Stimulated activated CD8-positive, alpha-beta memory T cell treated with anti-CD3 and anti-CD28 coated beads, Interleukin-7, amount 100 ng/mL, for 48 hours (primary cell): ENCODE measurements at places on chromosomes 16 and 17.
A peak's percentile ranks its signal among the peaks of the same experiment; 100 is the strongest.

- DNase-seq, result no peak
These were observed 61.5 kb downstream of the SLC39A11 start for GRCh38 chr17:73030995-73031394.

GRCh38 chr16:46606231-46606630 lies 14.9 kb downstream of the SHCBP1 start:
- no peak for DNase-seq

GRCh38 chr16:28977703-28978662 lies 3.4 kb downstream of the SPNS1 start:
- no peak for DNase-seq

- DNase-seq, result no peak
These were observed 72.6 kb upstream of the CNEP1R1 start for GRCh38 chr16:49952386-49952785.

GRCh38 chr17:1087381-1088241 lies 90.7 kb downstream of the TIMM22 start:
- DNase-seq, result no peak

GRCh38 chr17:40283662-40284061 lies 4.0 kb upstream of the CDC6 start:
- no peak for DNase-seq

- no peak for DNase-seq
These were observed 603.8 kb upstream of the CA10 start for GRCh38 chr17:52762147-52762793.

- no peak for DNase-seq
These were observed 10.2 kb downstream of the PIK3R5 start for GRCh38 chr17:8955021-8955959.

GRCh38 chr16:75593825-75594820 lies 27.9 kb downstream of the GABARAPL2 start:
- DNase-seq, result no peak

GRCh38 chr16:66925322-66925840 lies at the start of gene RRAD:
Gene RRAD (minus strand): TSS chr16:66925535. CDS start chr16:66925179, 356 bp downstream.
- DNase-seq, result no peak

- no peak for DNase-seq
These were observed 181.8 kb downstream of the C16orf95 start for GRCh38 chr16:87135246-87136030.

- no peak for DNase-seq
These were observed 637 bp downstream of the PLCG2 start for GRCh38 chr16:81779536-81780320.

DNA sequence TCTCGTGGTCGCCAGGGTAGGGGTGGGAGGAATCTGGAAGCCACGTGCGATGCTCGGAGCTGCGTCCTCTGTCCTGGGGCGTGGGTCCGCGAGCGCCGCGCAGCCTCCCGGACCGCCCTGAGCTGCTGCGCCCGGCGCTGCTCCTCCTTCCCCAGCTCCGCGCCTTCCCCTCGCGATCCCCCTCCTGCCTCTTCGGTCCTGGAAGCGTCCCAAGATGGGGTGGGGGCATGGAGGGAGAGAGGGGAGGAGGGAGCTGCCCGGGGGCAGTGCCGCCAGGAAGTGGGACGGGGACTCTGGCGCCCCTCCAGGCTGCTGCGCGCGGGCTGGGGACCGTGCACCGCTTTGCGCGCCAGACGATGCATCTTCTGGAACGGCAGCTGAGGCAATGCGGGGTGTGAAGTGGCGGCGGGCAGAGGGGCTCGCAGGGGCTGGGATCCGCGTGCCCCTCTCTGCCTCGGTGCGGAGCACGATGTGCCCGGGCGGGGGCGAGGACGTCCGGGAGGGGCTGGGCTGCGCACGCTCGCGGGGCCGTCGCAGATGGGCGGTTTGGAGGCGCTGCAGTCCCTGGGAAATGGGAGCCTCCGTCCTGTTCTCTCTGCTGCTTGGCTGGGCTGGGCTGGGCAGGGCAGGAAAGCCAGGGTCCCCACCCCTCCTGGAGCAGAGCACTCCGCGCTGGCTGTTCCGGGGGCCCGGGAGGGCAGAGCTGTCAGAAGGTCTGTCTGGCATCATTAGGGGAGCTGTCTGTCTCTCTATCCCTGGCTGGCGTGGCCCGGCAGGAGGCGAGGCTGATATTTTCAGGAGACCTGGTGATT lies 388.0 kb downstream of the SEC14L1 start:
- no peak for DNase-seq

DNA sequence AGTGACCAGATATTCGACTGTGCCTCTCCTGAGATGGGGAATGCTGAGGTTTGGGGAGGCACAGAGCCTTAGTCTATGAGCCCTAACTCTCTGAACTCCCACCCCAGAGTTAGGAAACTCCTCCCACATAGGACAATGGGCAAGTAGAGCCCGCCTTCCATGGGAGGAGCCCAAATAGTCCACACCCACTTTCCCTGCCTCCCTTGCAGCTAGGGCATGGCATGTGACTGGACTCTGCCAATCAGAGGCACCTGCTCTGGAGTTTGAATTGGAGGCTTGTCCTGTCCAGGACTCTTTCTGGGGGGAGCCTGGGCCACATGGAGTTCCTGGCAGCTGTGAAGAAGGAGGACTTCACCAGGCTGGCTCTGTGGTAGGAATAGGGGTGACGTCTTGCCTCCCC lies 48.4 kb downstream of the SOCS1 start:
- no peak for DNase-seq

DNA sequence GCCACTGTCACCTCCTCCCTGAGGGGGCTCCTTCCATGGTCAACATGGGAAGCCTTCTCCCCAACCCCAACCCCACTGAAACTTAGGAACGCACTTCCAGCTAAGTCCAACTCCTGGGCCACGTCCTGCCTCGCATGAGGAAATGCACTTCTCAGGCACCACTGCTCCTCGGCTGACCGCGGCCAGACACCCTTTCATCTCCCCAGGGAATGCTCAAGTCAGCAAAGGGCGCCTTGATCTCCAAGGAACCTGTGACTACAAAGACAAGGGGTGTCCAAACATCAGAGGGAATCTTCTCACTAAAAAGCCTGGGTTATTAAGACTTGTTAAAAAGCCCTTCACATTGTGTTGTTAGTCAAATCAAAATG lies 124.9 kb upstream of the HSBP1 start:
- no peak for DNase-seq

DNA sequence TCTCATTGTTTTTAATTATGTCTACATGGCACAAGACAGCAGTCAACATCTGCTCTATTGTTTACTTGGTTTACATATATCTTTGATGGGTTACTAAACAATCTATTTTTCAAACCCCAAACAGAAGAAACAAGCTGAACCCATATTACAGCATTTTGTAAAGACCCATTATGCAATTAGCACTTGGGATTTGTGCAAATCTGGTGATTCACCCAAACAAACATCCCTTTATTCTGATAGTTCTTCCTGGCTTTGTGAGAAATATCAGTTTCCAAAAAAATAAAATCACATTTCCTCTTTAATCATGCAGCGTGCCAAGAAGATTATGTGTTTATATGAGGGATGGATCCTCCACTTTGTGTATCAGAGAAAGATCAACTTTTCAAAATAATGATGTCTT lies 16.8 kb upstream of the RBFOX1 start:
- DNase-seq, result no peak

DNA sequence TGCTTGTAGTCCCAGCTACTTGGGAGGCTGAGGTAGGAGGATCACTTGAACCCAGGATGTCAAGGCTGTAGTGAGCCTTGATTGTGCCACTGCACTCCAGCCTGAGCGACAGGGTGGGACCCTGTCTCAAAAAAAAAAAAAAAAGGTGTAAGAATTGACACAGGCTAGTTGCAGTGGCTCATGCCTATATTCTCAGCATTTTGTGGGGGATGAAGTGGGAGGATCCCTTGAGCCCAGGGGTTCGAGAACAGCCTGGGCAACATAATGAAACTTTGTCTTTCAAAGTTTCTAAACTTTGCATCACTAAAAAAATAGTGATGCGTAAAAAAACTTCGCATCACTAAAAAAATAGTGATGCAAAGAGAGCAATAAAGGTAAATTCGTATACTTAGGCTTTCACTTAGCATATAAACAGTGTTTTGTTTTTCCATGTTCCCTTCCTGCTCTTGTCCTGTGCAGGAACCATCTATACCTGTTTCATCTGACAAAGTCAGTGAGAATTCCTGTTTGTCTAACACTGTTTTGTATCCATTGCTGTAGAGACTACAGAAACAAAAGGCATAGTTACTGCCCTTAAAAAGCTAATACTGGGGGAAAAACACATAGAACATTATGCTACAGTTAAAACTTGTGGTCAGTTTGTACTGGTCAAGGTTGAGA lies 32.1 kb downstream of the CTCF start:
- DNase-seq, result no peak

- peak; percentile 18 for DNase-seq
These were observed 32.5 kb downstream of the MARF1 start for GRCh38 chr16:15610369-15610871.

GRCh38 chr17:78232859-78233173 lies 1.4 kb downstream of the TMEM235 start:
- no peak for DNase-seq

DNA sequence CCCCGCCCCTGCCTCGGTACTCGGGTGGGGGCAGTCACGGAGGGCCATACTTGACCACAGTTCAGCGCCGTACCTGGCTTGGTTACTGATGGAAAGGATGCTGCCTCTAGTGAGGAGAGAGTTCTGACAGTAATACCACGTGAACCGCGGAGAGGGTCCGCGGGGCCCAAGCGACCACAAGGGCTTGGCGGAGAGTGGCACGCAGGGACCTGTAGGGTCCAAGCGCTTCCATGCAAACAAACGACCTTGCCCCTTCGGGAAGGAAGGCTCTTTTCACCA lies 9.2 kb downstream of the KDM6B start:
- no peak for DNase-seq

GRCh38 chr16:84614968-84615813 lies 2.7 kb downstream of the COTL1 start:
- DNase-seq, result no peak

DNA sequence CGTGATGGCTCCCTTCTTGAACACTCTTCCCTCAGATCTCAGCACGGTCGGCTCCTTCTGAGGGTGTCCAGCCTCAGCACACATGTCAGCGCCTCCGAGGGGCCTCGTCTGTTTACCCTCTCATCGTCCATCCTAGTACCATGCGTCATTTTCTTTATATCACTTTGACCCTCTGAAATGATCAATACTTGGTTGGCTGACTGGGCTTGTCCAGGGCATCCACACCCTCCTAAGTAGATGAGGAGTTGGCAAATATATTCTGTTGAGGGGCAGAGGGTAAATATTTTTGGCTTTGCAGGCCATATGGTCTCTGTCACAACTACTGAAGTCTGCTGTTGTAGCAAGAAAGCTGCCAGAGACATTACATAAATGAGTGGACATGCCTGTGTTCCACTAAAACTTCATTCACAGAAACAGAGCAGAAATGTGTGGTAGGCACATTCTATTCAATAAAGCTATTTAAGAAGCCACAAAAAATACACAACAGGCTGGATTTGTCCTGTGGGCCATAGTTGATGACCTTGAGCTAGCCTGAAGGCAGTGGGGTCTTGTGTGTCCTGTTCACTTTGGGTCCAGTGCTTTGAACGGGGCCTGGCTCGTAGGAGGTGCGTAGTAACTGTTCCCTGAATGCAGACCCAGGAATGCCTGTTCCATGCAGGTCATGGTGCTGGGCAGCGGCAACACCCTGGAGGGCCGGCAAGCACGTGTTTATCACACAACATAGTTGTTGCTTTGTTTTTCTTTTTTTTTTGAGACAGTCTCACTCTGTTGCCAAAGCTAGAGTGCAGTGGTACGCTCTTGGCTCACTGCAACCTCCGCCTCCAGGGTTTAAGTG lies 185.8 kb downstream of the SNX29 start:
- no peak for DNase-seq

GRCh38 chr16:80735846-80736245 lies 68.6 kb downstream of the CDYL2 start:
- no peak for DNase-seq

DNA sequence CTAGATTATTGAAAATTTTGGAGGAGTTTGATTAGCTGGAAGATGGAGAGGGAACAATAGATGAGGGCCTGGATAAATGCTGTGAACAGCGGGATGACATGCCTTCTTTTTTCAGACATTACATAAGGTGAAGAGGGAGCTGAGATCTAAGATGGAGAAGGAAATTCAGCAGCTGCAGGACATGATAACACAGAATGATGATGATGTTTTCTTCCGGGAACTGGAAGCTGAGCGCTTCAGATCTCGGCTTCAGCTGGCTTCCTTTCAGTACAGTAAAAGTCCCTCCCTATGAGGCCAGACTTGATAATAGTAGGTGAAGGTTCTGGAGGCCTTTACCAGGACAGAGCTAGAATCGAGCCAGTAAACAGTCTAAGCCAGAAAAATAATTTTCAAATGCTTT lies 30.7 kb downstream of the CEP95 start:
- no peak for DNase-seq

GRCh38 chr16:13402601-13403000 lies 501.2 kb downstream of the SHISA9 start:
- no peak for DNase-seq

- no peak for DNase-seq
These were observed 5.6 kb downstream of the RCVRN start for GRCh38 chr17:9899280-9900043.

GRCh38 chr17:61179380-61179806 lies 220.2 kb upstream of the TBX2 start:
- no peak for DNase-seq

- DNase-seq, result no peak
These were observed 183.9 kb downstream of the PARN start for GRCh38 chr16:14445937-14446715.

DNA sequence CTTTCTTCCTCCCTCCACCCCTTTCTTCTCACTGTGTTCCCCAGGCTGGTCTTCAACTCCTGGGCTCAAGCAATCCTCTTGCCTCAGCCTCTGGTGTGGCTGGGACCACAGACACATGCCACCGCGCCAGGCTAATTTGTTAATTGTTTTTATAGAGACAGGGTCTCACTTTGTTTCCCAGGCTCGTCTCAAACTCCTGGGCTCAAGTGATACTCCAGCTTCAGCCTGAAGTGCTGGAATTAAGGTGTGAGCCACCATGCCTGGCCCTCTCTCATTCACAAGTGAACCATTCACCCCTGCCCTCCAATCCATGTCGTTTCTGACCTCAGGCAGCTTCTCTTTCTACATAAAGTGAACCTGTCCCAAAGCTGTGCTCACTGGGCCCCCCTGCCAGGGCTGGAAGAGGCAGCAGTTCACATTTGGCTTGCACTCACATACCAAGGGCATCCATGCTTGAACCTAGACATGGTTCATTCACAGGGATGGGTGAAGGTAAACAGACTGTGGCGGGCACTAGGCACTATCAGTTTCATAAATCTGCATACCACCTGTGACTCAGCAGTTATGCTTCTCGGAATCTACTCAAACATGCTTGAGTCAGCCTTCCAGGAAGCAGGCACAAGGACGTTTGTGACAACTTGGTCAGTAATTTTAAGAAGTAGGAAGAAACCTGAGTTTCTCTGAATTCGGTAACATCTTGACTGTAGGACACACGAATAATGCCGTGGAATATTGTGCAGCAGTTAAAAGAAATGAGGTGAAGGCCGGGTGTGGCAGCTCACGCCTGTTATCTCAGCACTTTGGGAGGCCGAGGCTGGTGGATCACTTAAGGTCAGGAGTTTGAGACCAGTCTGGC lies 6.0 kb upstream of the RNF213 start:
- no peak for DNase-seq
